GM19239 (cell line): ENCODE measurements at places on chromosomes 12 and 14.

GRCh38 chr14:45253070-45253753, at the start of gene MIS18BP1:
MIS18BP1 (minus strand) TSS chr14:45253202; CDS start chr14:45247286, 5,916 bp downstream.
- peak; percentile 59 for DNase-seq

DNA sequence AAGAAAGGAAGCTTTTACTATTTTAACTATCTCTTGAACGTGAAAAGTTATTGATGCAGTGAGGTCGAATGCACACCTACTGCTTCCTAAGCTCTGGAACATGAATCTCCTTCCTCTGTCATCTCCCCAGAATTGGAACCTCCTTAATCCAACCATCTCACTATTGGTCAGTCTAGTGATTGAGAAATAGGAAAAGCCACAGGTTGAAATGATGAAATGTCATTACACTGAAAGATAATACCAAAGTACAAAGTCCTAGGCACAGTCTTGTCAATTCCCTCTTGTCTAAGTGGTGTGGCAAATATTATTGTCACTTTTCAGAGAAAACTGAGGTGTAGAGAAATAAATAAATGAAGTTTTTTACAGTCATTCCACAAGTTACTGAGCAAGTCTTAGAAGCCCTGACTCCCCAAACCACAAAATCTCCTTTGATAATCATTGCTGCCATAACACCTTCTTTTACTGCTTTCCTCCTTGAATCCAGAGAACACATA, 19.5 kb upstream of the HIGD1C start:
- DNase-seq = no peak

GRCh38 chr14:21852061-21852664, 178.5 kb upstream of the OR4E1 start:
- no peak for DNase-seq

GRCh38 chr12:51908876-51909592, 1.7 kb downstream of the ACVRL1 start:
- DNase-seq = no peak

DNA sequence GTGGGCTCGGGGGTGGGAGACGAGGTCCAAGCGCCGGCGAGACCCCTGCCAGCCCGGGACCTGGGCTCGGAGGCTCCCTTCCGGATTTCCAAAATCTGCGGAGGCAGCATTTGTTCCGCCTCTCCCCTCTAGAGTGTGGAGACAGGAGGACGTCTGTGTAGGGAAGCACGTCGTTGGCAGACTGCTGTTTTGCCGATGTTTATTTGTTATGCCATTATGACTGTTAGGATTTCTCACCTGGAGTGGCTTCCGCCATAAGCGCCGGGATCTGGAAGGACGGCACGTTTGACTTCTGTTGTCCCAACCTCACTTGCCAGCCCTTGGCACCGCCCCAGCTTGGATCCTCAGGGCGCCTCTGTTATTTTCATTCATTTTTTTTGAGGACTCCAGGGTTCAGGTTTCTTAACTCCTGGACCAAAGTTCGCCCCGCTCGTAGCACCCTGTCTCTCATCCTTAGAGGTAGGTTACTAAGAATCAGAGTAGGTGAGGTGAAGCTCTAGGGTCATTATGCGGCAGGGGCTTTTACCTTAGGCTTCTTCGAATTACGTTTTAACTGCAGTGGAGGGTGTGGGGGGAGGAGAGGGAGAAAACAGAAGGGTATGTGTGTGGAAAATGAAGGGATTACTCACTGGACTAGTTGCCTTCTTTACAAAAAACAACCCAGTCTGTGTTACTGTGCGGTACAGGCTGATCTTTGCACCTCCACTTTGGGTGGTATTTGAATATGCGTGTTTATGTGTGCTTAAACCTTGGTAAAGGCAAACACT, 547 bp upstream of the PYGL start:
- DNase-seq = no peak

- DNase-seq = no peak
Measured at GRCh38 chr12:42192258-42192657, 45.8 kb downstream of the YAF2 start.
